ENCODE measurements at places on chromosomes 13 and 19.

- DNase-seq, result no peak
Observed at GRCh38 chr19:7670150-7670783, 1.4 kb downstream of the RETN start.

- no peak for DNase-seq
Observed at GRCh38 chr13:77480066-77480465, 55.4 kb upstream of the SCEL start.

DNA sequence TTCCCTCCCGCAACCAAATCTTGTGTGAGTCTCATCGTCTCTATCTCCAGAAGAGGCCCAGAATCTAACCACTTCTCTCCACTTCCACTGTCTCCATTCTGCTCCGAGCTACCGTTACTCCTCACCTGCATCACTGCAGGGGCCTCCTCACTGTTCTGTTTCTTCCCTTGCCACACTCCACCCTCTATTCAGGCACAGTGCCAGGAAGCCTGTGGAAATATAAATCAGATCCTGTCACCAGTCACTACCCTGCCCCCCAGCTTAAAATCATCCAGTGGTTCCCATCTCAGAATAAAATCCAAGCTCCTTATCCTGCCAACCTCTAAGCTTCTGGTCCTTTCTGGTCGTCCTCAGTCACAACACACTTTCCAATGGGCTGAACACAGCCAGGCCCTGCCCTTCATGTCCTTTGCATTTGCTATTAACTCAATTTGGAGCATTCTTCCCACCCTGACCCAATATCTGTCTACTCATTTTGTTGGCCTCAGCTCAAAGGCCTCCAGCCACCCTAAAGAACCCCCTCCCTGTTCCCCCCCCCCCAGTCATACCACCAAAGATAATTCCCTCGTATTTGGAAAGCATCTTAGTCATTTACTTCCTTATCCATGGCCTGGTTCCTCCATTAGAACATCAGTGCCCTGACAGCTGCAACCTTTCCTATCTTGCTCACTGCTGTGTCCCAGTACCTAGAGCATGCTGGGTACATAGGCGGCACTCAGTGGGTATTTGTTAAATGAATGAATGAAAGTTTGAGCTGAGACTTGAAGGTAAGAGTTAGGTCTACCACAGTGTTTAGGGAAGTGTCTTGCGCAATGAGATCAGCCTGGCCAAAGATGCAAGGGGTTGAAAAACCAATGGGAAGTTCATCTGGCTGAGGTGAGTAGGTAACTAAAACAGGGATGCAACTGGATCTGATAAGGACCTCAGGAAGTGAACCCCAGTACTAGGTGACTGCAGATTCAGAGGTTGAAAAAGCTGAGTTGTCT lies 24.4 kb downstream of the ZNF175 start:
- no peak for DNase-seq

GRCh38 chr13:102999499-102999898 lies 66.7 kb downstream of the SLC10A2 start:
- no peak for DNase-seq

GRCh38 chr19:27776020-27776419 lies 1436.9 kb downstream of the UQCRFS1 start:
- DNase-seq, result no peak

DNA sequence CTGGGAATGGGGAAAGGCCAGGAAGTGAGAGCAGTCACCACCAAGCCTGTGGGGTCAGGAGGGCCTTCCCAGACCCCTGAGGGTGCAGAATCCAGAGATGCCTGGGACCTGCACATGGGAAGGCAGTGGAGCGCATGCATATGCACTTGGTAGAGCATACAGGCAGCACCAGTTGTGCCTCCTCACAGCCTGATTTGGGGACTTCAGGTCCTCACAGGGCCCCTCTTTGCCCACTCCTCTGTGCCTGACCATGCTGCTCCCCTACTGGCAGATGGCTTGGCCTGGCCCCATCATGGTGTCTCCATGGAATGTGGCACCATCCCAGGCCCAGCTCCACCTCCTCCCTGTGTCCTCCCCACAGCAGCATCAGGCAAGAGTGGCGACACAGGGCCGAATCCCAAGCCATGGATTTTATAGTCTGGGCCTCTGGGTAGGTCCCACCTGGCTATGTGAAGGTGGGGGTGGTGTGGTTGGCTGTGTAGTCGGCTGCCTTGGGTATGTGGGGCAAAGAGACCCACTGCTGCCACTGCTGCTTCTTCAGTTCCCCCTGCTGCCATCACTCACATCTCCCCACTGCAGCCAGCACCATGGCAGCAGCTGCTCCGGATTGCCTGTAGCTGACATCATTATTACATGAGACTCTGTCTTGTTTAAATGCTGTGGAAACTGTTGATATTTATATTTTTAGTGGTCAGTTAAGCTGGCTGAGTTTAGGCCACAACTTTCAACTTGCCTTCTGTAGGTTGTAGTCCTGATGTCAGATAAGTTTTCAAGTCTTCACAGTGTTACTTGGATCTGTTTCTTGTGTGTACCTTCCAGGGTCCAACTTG lies 247.0 kb downstream of the GPC6 start:
- DNase-seq, result no peak

DNA sequence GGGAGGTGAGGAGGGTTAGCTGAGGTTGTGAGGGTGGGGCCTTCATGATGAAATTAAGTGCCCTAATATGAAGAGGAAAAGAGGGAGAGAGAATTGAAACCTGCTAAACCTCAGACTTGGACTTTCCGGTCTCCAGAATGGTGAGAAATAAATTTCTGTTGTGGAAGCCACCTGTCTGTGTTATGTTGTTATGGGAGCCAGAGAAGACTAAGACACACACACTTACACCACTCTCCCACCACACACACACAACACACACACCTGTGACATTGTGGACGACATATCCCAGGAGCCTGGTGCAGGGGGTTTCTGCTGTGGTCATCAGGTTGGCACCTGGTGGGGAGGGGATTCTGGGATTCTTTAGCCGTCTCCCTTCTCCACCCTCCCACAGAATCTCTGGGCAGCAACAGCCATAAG lies 14.0 kb downstream of the KLK4 start:
- no peak for DNase-seq

GRCh38 chr13:31213651-31214289 lies 14.0 kb downstream of the B3GLCT start:
- no peak for DNase-seq

DNA sequence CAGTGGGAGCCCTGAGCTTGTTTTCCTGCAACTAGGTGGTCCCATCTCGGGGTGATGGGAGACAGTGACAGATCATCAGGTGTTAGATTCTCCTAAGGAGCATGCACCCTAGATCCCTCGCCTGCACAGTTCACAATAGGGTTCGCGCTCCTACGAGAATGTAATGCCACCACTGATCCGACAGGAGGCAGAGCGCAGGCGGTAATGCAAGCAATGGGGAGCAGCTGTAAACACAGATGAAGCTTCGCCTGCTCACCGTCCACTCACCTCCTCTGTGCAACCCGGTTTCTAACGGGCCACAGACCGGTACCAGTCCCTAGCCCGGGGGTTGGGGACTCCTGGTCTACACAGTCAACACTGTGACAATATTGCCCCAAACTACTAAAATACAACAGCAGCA lies 38.8 kb downstream of the CARD8 start:
- DNase-seq, result no peak

- no peak for DNase-seq
Observed at GRCh38 chr13:75901501-75901900, 265.4 kb downstream of the LMO7 start.

DNA sequence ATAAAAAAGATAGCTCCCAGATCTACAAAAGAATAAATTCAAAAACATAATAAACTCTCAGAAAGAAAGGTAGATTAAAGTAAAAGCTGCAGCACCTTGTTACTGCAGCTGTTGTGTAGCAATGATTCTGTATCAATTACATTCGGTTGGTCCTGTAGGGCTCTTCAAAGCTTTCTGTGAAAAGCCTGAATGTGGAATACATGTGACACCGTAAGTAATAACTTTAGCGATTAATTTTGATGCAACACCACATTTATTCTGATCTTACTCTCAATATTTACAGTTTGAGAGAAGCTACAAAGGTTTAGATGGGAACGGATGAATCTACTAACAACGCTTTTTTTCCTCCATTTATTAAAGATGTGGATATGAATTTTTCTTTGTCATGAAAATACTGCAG lies 279.2 kb downstream of the DACH1 start:
- no peak for DNase-seq

DNA sequence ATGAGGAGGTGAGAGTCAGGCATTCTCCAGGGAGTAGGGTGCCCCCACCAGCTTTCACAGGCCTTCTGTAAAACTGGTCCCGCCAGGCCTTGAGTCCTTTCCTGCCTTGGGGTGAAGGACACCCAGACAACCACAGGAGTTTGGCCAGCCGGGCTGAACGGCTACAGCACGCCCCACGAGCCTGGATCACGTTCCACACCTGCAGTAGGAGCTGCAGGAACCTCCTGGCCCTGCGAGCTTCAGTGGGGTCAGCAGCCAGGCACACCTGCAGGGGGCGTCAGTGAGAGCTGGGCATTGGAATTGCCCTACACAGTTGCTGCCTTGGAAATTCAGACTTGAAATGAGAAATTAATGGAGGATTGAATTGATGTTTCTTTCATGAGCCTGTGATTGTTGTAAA lies 45.7 kb downstream of the COL4A2 start:
- no peak for DNase-seq

- no peak for DNase-seq
Observed at GRCh38 chr13:89066868-89067466, 1395.8 kb downstream of the SLITRK5 start.

DNA sequence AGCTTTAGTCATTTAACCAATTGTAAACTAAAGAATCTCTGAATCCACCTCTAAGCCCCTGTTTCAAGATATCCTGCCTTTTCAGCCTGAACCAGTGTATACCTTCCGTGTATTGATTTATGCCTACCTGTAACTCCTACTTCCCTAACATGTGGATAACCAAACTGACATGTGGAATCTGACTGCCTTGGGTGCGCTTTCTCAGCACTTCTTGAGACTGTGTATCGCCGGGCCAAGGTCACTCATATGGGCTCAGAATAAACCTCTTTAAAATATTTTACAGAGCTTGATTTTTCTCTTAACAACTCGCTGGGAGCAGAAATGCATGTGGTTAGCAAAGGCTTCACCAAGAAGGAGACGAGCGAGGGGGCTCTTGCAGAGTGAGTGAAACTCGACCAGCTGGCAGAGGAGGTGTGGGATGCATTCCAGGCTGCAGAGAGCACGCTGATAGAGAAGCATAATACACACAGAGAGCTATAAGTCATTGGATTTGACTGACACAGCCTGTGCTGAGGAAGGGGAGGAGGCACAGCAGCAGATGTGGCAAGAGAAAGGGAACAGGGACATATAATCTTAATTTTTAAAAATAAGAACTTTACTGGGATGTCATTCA lies 268.2 kb upstream of the MAB21L1 start:
- DNase-seq, result no peak

- DNase-seq, result no peak
Observed at GRCh38 chr13:110129076-110129475, 177.9 kb downstream of the COL4A1 start.

DNA sequence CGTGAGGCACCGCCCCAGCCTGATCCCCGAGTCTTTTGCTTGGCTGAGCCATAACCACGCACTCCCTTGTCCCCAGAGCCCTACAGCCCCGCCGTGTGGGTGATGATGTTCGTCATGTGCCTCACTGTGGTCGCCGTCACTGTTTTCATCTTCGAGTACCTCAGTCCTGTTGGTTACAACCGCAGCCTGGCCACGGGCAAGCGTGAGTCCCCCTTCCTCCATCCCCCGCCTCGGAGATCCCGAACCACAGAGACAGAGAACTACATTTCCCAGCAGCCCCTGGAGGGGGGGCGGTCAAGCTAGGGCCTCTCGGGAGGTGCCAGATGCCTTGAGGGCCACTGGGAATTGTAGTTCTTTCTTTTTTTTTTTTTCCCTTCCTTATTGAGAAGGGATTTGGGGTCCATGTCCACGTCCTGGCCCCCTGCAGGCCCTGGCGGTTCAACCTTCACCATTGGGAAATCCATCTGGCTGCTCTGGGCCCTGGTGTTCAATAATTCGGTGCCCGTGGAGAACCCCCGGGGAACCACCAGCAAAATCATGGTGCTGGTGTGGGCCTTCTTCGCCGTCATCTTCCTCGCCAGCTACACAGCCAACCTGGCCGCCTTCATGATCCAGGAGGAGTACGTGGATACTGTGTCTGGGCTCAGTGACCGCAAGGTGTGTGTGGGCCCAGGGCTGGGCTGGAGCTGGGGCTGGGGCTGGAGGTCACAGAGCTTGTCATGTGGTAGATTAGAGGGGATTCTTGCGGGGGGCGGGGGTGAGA lies 25.9 kb downstream of the GRIN2D start:
- no peak for DNase-seq

Data from activated gamma-delta T cell (primary cell).